CD14-positive monocyte (primary cell): ENCODE measurements at places on chromosomes 13 and 19.

DNA sequence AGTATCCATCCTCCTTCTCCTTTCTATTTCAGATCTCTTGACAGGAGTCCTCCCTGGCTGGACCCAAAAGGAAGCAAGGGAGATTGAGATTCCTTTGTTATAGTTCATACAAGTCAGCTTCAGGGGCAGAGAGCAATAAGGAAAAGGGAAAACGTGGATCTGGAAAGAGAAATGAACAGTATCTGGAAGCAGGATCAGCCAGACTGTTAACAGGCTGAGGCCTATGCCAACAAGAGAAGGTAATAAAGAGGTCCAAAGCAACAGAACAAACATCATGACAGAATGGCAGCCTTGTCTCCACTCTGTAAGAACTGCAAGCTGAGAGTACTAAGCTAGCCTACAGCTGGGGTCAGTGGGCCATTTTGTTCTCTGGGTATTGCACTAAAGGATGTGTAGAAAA, 64.5 kb downstream of the RAP2A start:
- no peak for DNase-seq

- DNase-seq: no peak
Measured at GRCh38 chr13:84500016-84500415, 617.7 kb upstream of the SLITRK1 start.

DNA sequence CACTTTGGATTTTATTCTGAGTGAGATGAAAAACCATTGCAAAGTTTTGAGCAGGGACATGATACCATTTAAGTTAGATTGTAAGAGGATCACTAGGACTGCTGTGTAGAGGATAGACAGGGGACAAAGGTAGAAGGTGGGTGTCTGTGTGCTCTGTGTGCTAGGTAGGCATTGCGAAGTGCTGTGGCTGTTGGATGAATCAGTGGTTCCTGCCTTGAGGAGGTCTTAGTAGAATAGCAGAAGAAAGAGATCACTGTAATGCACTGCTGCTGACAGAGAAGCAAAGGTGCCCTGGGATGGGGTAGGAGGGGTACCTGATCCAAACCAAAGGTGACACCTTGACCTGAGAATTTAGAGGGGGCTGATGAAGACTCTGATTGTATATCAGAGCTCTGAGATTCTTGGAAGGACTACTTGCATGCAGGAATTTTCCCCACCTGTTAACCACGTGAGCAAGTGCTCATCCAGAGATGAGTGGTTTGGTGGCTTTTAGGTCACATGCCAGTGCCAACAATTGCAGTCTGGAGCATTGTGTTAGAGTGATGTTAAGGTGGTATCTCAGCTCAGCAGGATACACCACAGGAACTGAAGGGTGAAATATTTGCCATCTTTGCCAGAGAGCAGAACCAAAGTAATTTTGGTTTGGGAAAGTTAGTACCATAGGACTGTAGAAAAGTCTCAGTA, 10.8 kb downstream of the WASF3 start:
- no peak for DNase-seq

GRCh38 chr13:99417201-99418102, 83.8 kb upstream of the TM9SF2 start:
- no peak for DNase-seq

DNA sequence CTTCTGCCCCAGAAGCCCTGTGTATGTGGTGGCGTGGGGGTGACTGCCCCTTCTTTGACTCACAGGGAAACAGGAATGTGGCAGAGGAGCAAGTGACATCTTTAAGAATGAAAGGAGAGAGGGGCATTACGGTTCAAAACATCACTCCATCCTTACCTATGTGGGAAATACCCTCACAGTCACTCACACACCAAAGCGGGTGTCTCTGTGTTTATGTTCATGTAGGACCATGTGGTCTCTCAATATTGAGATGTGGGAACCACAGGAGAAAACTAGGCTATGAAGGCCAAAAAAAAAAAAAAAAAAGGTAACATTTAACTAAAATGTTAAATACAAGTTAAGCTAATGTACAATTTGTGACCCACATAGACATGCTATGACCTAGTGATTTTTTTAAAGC, 153.6 kb upstream of the GPR12 start:
- DNase-seq: no peak
